Iris pigment epithelial cell (primary cell): ENCODE measurements at places on chromosomes 7 and 10.

DNA sequence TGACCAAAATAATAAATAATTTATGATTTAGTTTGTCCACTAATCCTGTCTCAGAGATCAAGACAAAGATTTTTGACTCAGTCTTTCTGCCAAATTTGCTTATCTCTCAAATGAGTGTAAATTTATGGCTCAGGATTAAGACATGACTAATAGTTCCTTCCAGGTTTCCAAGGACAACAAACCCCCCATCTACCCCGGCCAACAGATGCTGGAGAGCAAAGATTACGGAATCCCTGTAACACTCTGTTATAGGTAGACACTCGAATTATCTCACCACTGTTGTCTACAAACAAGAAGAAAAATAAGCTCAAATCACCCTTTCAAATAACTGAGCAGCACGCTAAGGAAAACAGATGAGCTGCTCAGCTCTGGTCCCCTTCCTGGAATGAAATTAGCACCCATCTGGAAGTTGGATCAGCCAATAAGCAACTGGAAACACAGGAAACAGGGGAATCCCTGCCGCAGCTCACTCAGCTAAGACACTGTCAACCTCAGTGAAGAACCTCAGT lies 56.8 kb upstream of the SVIL start:
- DNase-seq, result peak; percentile 63

DNA sequence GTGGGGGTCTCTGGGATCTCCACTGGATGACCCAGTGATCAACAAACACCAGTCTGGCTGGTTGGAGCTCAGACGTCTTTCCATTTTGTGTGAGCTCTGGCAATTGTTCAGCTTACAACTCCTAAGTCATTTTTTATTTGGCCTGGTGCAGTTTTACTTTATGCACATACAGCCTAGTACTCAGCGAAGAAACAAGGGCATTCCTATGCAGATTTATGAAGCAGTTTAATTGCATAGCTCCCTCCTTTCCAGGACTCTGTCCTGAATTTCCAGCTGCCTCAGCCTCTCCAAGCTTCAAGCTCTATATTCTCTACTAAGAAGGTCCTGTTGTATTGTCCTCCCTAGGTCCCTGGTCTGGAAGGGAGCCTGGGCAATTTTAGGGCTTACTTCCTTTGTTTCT lies 145.6 kb upstream of the GALNT17 start:
- no peak for DNase-seq

DNA sequence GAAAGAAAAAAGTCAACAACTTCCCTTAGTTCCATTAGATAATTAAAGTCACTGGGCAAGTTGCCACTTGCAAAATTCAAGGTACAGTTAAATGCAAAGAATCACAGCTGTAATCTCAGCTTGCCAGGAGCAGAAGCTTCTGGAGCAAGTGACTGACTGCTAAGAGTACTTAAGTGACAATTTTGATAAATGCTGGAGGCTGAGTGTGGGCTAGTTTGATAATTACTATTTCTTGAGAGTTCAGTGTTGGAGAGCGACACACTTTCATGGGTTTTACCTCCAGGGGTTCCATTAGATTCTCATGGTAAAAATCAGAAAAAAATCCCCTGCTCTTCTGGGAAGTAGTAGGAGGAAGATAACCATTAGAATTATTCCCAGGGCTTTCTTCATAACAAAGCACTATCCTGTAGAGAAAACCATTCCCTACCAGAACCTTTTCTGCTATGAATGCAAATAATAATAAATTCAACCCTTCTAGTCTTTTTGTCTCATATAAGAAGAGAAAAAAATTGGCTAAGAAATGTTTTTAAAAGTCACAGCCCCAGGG lies 486.3 kb downstream of the POM121L12 start:
- DNase-seq, result no peak

DNA sequence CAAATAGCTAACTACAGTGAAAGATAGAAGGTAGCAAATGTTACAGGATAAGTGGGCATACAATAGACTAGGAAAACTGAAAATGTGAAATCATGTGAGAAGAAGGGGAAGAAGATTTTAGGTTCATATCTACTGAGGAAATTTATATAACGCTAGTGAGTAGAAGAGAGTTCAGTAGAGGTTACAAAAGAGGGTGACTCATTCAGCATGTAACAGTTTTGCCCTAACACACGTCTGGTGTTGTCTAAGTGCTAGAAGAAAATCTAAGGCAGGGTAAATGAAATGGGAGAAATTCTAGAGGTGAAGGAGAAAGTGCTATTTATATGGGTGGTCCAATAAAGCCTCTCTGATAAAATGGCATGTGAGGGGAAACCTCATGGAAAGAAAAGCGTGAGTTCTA lies 731.4 kb upstream of the POT1 start:
- no peak for DNase-seq

- DNase-seq, result no peak
These were observed at the start of gene GPR22 for GRCh38 chr7:107469929-107470328. Gene GPR22 (plus strand): TSS chr7:107470057. CDS start chr7:107474061, 4,004 bp downstream.

- DNase-seq, result no peak
These were observed 7.7 kb upstream of the TIAL1 start for GRCh38 chr10:119604468-119604867.

GRCh38 chr10:121753726-121754476 lies 155.7 kb upstream of the FGFR2 start:
- peak; percentile 91 for DNase-seq

DNA sequence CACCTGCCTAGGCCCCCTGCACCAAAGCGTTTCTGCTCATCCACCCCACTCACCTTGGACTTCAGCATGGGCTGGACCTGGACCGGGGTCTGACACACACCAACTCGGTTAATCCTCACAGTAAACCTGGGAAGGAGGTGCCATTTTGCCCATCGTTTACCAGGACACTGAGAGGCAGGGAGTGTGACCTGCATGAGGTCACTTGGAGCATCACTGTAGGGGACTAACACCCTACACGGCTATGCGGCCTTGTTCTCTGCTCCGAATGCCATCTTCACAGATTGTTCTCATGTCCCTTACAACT lies 33.0 kb downstream of the ANKRD16 start:
- no peak for DNase-seq

GRCh38 chr10:120069700-120070099 lies 177.2 kb downstream of the SEC23IP start:
- no peak for DNase-seq

- no peak for DNase-seq
These were observed 19.7 kb downstream of the CHAT start for GRCh38 chr10:49633327-49634068.

GRCh38 chr10:60463746-60464145 lies 74.1 kb upstream of the ANK3 start:
- no peak for DNase-seq

DNA sequence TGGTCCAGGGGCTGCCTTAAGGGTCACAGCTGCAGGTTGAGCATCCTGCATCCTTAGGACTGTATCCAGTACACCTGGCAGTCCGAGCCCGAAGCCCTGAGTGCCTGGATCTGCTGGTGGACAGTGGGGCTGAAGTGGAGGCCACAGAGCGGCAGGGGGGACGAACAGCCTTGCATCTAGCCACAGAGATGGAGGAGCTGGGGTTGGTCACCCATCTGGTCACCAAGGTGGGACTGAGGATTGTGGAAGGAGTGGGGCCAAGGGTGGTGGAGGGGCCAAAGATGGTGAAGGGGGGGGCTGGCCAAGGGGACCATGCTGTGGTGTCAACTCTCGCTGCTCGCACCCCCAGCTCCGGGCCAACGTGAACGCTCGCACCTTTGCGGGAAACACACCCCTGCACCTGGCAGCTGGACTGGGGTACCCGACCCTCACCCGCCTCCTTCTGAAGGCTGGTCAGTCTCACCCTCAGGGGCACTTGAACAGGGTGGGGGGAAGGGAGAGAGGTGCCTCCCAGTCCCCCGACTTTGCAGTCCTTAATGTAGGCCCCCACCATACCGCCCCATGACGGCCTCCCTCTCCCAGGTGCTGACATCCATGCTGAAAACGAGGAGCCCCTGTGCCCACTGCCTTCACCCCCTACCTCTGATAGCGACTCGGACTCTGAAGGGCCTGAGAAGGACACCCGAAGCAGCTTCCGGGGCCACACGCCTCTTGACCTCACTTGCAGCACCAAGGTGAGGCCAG lies 5.3 kb downstream of the NFKB2 start:
- no peak for DNase-seq

DNA sequence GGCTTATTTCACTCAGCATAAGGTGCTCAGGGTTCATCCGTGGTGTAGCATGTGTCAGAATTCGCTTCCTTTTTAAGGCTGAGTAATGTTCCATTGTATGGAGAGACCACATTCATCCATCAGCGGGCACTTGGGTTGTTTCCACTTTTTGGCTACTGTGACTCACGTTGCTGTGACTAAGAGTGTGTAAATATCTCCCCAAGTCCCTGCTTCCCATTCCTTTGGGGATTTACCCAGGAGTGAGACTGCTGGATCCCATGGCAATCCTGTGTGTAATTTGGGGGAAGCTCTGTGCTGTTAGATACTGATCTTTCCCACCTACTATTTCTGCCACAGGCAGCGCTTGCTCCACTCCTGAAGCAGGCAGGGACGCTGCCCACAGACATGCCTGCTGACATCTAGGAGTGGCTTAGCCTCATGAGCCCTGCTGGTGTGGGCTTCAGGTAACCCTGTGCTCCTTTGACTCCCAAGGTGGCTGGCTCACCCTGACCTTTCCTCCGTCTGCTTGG lies 346.0 kb downstream of the FRMD4A start:
- DNase-seq, result peak; percentile 74

DNA sequence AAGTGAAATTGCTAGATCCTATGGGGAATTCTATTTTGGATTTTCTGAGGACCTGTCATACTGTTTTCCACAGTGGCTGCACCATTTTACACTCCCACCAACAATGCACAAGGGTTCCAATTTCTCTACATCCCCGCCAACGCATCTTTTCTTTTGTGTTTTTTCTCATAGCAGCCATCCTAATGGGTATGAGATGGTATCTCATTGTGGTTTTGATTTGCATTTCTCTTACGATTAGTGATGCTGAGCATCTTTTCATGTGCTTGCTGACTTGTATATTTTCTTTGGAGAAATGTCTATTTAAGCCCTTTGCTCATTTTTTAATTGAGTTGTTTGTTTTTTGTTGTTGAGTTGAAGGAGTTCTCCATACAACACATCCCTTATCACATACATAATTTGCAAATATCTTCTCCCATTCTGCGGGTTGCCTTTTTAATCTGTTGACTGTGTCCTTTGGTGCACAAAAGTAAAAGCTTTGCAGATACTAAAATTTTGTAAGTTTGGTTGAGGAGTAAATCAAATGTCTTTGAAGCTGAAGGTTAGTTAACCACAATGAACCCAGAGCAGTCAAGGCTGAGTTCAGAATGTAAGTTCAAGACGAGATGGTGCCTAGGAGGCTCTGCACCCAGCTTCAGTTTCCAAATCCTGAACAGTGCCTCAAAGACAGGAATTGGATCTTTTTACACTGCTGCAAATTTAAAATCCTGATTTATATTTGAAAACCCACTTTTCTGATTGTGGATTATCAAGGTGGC lies 195.4 kb downstream of the COBL start:
- no peak for DNase-seq

DNA sequence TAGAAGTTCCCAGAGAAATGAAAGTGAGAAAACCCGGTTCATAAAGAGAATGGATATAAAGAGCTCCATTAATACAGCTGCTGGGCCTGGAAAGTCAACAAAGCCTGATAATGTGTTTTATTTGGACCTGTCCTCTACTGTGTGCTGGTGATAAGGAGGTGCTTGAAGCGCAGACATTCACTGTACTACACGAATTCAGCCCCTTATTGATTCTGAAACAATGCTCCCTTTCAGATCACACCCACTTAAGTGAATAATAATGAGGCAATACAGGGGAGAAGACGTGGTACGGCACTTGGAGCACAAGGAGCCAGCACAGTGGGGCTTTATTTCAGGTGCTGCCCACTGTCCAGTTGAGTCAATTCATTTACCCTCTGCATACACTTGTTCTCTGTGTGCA lies 260.8 kb downstream of the FGFR2 start:
- DNase-seq, result no peak

DNA sequence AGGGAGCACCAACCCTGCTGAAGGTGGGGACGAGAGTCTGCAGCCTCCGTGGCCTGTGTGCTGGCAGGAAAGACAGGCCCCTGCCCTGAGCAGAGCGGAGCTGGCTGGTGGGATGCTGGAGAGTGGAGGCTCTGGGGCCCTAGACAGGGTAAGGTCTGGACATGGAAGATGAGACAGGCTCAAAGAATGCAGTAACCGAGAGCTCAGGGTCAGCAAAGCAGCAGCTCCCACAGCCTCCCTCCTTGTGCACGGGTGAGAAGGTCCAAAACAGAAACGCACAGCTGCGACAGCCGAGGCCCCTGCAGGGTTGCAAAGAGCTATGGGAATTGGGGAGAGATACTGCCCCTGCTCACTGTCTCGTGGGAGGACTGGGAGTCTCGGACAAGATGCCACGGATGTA lies 80.5 kb downstream of the TNS3 start:
- DNase-seq, result peak; percentile 97

DNA sequence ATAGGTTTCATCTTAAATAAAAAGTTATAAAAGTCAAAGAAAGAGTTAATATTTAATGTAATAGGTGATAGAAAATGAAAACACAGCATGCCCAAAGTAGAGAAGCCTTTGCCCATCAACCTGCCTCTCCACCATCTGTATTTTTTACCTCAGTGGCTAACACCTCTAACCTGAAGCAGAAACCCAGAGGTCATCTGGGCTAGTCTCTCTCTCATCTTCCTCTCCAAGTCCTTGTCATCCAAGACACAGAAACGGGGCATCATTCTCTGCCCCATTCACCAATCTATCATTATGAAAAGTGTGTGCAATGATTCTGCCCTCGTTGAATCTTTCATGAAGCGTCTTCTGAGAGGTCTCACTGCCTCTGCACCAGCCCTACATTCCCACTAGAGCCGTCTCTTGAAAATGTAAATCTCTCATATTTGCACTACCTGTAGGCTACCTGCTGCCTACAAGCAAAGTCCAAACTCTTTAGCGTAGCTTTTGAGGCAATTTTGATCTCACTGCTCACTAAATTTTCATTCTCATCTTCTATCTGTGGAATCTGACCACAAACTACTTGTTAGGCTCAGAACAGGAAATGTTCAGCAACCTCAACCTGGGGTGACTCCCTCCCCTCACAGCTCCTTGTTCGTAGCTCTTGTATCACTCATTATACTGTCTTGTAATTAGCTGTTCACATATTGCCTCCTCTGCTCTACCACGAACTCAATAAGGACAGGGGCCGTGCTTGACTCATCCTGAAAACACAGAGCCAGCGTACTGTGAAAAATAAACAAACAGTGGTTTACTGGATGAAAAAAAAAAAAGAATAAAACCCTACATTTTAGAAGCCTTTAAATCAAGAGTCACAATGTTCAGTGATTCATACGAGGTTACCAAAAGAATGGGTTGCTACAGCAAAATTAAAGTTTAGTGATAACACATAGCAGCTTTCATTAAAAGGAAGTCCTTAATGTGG lies 83.1 kb downstream of the CTNNA3 start:
- peak; percentile 96 for DNase-seq

DNA sequence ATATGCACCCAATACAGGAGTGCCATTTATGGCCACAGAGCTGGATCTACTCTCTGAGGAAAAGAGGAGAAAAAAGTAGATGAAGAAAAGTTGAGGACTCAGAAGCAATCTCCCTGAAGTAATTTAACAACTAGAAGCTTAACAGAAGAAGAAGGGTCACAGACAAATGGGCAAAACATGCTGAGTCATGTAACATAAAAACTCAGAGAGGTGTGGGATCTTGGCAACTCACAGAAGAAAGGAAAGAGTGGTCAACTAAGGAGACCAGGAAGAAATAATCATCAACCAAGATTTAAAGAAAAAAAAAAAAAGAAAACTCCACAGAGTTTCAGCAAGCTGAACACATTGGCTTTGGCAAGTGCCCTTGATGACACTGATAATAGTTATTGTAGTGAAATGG lies 51.8 kb upstream of the BET1 start:
- no peak for DNase-seq

- peak; percentile 36 for DNase-seq
These were observed 355.6 kb downstream of the ETV1 start for GRCh38 chr7:13633857-13634256.
